ENCODE measurements at places on chromosomes 6 and 20.

DNA sequence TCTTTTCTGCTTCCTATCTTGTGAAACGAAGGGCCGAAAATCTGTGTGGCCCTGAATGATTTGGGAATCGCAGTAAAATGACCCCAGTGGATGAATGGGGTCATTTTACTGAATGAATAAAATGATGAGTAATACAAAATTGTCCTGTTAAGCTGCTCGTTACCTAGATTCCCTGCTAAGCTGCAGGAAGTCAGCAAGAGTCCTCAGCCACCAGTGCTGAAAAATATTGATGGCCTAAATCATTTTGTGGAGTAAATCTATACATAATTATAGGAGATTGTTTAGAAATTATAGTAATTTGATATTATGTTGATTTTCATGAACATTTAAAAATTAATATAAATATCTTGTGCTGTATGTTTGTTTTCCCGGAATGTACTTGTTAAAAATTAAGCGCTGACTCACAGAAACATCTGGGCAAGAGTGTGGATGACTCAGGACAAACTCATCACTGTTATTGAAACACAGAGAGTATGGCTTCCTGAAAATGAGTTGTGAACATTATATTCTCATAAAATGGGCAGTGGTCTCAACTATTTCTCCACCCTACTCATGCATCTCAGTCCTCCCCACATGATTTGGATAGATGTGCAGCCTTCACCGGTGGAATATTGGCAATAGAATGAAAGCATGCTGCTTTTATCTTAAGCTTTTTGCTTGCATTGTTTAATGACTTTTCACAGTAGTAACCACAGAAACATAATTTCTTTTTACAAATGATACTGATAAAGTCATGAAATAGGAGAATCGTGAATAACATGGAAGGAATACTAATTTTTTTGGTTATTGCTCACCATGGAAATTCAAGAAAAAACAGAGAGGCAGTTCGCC lies 36.2 kb upstream of the RGS17 start:
- DNase-seq: no peak

GRCh38 chr6:130927305-130927704 lies 100.1 kb downstream of the SMLR1 start:
- DNase-seq: no peak

GRCh38 chr6:29792123-29793035 lies 35.2 kb upstream of the HLA-G start:
- DNase-seq: peak; percentile 68

GRCh38 chr6:82893889-82894652 lies 171.6 kb downstream of the UBE3D start:
- no peak for DNase-seq

DNA sequence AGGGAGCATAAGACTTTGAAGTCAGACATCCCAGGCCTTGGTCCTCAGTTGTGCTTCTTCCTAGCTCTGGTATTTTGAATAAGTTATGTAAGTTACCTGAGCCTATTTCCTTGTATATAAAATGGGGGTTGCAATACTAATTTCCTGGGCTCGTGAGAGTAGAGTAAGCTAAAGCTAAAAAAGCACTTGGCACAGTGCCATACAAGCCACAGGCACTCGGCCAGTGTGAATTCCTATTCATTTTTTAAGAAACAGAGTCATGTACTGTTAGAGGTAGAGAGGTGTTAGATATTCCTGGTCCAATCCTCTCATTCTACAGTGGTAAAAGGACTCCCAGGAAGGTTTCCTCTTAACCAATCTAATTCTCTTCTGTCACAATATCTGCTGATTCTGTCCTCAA lies 79.6 kb upstream of the EPB41L1 start:
- DNase-seq: no peak

- DNase-seq: peak; percentile 4
Observed at GRCh38 chr20:51594236-51595057, 51.9 kb upstream of the NFATC2 start.

- DNase-seq: no peak
Observed at GRCh38 chr20:43191946-43192863, 2.5 kb upstream of the PTPRT start.

GRCh38 chr6:85585741-85586140 lies 7.9 kb downstream of the SNX14 start:
- no peak for DNase-seq

DNA sequence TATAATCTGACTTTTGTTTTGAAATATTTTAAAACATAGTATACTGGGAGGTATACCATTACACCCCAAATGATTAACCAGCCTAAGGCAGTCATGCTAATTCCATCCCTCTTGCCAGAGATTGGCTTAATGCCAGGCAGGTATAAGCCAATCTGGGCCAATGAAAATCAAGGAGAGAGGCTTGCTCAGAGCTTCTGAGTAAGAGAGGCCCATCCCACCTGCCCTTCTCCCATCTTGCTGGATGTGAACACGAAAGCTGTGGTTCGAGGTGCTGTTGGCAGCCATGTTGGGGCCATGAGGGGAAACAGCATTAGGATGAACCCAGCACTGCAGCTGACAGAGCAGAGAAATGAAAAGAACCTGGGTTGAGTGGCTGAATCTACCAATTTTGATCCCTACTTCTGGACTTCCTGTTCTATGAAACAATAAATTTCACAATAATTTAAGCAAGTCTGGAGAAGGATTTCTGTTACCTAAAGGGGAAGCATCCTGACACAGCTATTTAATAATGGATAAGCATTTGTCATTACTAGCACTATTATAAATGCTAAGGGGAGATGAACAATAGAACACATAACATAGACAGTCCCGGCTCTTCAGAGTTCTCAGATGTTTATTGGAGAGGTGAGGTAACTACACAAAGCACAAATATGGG lies 152.3 kb downstream of the CDC5L start:
- peak; percentile 64 for DNase-seq

DNA sequence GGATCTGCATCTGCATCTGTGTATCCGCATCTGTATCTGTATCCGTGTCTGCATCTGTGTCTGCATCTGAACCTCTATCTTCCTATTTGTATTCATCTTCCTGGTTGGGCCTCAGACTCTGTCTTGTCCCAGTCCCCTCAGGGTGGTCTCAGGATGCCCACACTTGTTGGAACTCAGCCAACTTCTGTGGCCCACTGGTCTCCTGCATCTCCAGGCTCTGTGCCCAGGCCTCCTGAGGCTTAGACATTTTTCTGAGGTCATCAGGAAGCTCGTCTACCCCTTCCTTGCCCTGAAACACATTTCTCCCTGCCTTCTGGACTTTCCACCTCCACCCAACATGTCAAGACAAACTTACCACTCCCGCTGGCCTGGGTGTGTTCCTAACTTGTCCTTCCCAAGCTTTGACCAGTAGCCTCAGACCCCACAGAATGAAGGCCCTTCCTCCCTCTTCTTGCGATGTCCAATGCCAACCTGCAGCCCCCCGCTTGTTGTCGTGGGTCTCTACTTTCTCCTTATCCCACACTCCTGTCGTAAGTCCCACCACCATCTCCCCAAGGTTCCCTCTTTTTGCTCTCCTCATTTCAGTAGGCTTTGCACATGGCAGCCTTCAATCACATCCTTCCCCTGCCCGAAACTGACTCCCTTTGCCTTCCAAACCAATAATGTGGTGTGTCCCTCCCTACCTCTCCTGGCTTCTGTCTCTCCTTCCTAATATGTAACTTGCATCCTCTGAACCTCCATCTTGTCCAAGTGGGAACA lies 176.5 kb downstream of the DLL1 start:
- DNase-seq: no peak
